ENCODE measurements at places on chromosomes 7 and 10.

GRCh38 chr10:127987467-127988380 lies 80.8 kb downstream of the PTPRE start:
- DNase-seq = no peak

GRCh38 chr10:79936625-79937615 lies 12.0 kb downstream of the SFTPD start:
- no peak for DNase-seq

DNA sequence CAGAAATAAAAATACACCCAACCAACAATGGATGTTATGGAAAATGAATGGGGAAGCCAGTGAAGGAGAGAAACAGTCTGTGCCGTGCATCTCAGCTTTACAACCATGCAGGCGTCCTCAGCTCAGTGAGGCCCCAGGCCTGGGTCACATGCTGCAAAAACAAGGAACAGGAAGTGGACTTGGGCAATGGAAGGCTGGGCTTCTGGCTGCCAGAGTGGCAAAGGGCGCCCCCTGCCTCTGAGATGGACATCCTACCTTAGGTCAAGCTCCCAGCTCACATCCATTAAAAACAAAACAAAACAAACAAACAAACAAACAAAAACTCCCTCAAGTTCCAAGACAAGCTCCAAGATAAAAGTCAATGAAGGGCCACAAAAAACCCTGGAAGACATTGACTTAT lies 54.7 kb upstream of the AFAP1L2 start:
- DNase-seq = peak; percentile 50

- DNase-seq = peak; percentile 66
These were observed 35.9 kb downstream of the SVOPL start for GRCh38 chr7:138665249-138665648.

GRCh38 chr10:113604572-113604971 lies 51.7 kb downstream of the HABP2 start:
- no peak for DNase-seq
